ENCODE measurements at places on chromosomes 7 and 10. TPM values are rescaled to one million over a fixed set of nuclear protein-coding genes. Genes with fewer than 3 reads are reported as not detected.

Gene NT5C3A
- total RNA-seq, result 33.3 TPM

GRCh38 chr7:154332811-154333580 is 280.8 kb downstream of the DPP6 start:
- DNase-seq, result no peak
- H3K27ac ChIP-seq, result no peak overlapping the region
- no peaks in the 10 kb centered on the region for H3K36me3 ChIP-seq
- no peaks in the 10 kb centered on the region for H3K4me1 ChIP-seq
- H3K27me3 ChIP-seq, result no peaks in the 10 kb centered on the region

GRCh38 chr10:82288461-82288881 is 413.5 kb downstream of the NRG3 start:
- DNase-seq, result no peak
- no peaks in the 10 kb centered on the region for H3K4me1 ChIP-seq
- H3K36me3 ChIP-seq, result no peaks in the 10 kb centered on the region
- no peak overlapping the region for H3K4me3 ChIP-seq
- no peak overlapping the region for H3K27ac ChIP-seq

- no peak for DNase-seq
- H3K27me3 ChIP-seq, result no peaks in the 10 kb centered on the region
- no peak overlapping the region for H3K27ac ChIP-seq
These were observed 8.7 kb upstream of the TTYH3 start for GRCh38 chr7:2622869-2623697.

DNA sequence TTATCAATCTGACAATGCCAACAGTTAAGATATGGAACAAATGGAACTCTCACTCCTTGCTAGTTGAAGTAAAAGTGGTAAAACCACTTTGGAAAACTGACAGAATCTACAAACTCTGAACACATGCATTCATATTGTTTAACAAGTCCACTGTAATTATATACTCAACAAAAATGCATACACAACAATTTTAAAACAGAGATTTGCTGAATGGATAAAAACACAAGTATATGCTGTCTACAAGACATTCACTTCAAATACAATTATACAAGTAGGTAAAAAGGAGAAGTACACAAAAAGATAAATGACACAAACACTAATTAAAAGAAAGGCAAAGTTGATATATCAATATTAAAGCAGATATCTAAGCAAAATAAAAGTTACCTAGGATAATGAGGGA is 9.2 kb upstream of the WNT2 start:
- H3K27me3 ChIP-seq, result no peaks in the 10 kb centered on the region
- H3K36me3 ChIP-seq, result no peaks in the 10 kb centered on the region
- no peaks in the 10 kb centered on the region for H3K4me1 ChIP-seq

GRCh38 chr10:42830237-42830636 is 47.6 kb downstream of the BMS1 start:
- DNase-seq, result no peak
- no peaks in the 10 kb centered on the region for H3K27me3 ChIP-seq
- no peaks in the 10 kb centered on the region for H3K4me1 ChIP-seq
- H3K36me3 ChIP-seq, result peaks cover 38% of the 10 kb centered on the region
- H3K27ac ChIP-seq, result no peak overlapping the region

Gene CRYGN
- total RNA-seq, result 0.14 TPM

Gene PTPN12
- 11.7 TPM for total RNA-seq

DNA sequence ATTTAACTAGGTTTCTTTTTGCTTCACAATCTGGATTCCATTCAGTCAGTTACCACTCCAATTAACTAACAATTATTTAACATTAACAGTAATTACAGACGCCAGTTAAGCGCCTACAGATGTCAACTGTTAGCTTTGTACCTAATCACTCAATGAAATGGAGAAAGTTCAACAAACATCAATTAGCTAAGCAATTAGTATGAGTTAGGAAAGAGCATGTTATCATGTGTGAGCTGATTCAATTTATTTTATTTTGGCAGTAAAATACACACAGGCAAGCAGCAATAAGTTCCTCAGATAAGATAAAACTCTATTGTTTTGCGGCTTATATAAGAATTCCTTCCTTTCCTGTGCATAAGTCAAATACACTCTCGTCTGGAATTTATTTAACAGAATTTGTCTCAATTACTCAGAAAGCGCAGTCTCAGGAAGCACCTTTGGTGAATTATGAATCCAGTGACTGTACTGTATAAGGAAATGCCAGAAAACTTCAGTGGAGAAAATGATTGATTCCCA is 427.1 kb upstream of the GALNT17 start:
- H3K27me3 ChIP-seq, result no peaks in the 10 kb centered on the region
- no peaks in the 10 kb centered on the region for H3K36me3 ChIP-seq
- no peak for DNase-seq
- no peak overlapping the region for H3K27ac ChIP-seq

GRCh38 chr10:63671317-63671937 is 150.2 kb downstream of the REEP3 start:
- no peak for DNase-seq
- H3K27ac ChIP-seq, result no peak overlapping the region
- H3K4me1 ChIP-seq, result no peaks in the 10 kb centered on the region
- H3K36me3 ChIP-seq, result no peaks in the 10 kb centered on the region

GRCh38 chr7:113128031-113128430 is 9.7 kb upstream of the SMIM30 start:
- H3K4me3 ChIP-seq, result no peak overlapping the region
- H3K27ac ChIP-seq, result no peak overlapping the region
- no peaks in the 10 kb centered on the region for H3K4me1 ChIP-seq
- DNase-seq, result no peak

Gene CLRN3
- not detected for total RNA-seq

DNA sequence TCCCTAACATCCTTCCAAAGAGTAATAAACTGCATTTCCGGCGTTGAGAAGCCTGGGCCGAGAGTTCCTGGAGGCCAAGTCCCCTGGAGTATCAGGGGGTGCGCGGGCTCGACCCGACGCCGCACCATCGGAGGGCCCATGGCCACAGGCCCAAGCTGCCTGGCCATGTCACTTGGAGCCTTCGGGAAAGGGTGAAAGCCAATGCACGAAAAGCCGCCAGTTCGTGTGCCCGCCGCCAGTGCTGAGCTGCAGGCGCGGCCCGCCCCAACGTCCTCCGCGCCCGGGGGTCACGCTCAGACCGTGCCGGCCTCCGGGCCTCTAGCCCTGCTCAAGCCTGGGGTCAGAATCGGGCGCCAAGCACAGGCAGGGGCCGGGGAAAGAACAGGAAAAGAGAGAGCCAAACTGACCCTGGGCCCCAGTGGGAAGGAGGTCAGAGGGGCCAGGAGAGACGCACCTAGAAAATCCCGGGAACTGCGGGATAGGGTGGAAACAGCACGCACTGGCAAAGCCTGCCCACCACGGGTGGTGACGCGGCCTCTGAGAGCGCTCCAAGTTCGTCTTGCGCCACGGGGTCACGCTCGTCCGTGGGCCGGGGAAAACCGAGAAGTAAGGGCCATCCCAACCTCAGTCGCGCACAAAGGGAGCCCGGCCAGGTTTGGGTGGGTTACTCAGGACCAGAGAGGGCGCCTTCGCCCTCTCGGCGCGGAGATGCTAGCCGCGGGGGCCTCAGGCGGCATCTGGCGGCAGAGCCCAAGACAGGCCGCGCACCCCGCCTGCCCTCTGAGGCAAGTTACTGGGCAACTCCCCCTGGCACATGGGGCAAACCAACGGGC is 4.2 kb upstream of the EBF3 start:
- DNase-seq, result no peak
- H3K27me3 ChIP-seq, result peaks cover 66% of the 10 kb centered on the region
- no peak overlapping the region for H3K27ac ChIP-seq
- peaks cover 34% of the 10 kb centered on the region for H3K4me1 ChIP-seq
- no peak overlapping the region for H3K4me3 ChIP-seq
- H3K36me3 ChIP-seq, result no peaks in the 10 kb centered on the region

- peaks cover 19% of the 10 kb centered on the region for H3K4me1 ChIP-seq
- no peaks in the 10 kb centered on the region for H3K36me3 ChIP-seq
- no peak overlapping the region for H3K27ac ChIP-seq
These were observed 1.4 kb upstream of the IL6 start for GRCh38 chr7:22725585-22725984.

- H3K4me3 ChIP-seq, result no peak overlapping the region
- H3K4me1 ChIP-seq, result peaks cover 8% of the 10 kb centered on the region
- no peak overlapping the region for H3K27ac ChIP-seq
- H3K36me3 ChIP-seq, result no peaks in the 10 kb centered on the region
- DNase-seq, result no peak
- H3K27me3 ChIP-seq, result no peaks in the 10 kb centered on the region
These were observed 7.5 kb upstream of the OPTN start for GRCh38 chr10:13092291-13093102.

Gene APBB1IP
- 45.6 TPM for total RNA-seq

Gene PRSS37
- not detected for total RNA-seq

DNA sequence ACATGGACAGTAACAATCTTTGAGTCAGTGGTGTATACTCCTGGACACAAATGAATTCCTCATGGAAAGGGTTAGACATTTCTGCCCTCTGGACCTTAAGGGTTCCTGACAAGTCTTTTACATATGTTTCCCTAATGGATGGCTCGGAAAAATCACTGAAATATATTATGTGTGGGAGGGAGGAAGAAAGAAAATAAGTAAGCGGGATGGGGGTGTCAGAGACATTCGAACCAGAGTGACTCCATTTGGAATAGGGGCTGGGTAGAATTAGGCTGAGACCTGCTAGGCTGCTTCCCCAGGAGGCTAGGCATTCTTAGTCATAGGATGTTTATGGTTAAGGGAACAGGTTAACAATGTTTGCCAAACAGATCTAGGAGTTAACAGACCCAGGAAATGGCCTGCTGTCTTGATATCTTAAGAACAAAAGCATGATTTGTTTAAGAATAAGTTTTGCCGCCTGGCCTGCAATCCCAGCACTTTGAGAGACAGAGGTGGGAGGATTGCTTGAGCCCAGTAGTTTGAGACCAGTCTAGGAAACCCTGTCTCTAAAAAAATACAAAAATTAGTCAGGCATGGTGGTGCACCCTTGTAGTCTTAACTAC is 1241.7 kb downstream of the TYW1 start:
- H3K36me3 ChIP-seq, result no peaks in the 10 kb centered on the region
- H3K4me1 ChIP-seq, result no peaks in the 10 kb centered on the region
- H3K27me3 ChIP-seq, result no peaks in the 10 kb centered on the region

- peaks cover 100% of the 10 kb centered on the region for H3K4me1 ChIP-seq
- peaks cover 8% of the 10 kb centered on the region for H3K36me3 ChIP-seq
- H3K4me3 ChIP-seq, result no peak overlapping the region
These were observed 27.1 kb downstream of the OGDH start for GRCh38 chr7:44633254-44634186.

DNA sequence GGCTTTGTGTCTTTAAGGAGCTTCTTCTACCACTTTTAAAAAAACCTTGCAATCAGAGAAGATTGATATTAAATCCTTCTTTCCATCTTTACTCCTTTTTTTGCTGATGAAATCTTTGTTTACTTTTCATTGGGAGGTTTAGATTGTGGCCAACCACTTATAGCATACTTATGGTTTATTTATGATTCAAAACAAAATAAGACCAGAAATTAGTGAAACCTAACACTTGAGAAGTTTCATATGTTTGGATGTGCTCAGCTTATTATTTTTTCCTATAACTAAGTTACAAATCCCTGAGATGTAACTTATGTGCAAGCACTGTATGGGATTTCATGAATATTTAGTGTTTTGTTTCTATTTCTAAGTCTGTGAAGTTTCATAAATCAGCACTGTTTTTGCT is 13.5 kb upstream of the PRPS1L1 start:
- no peak overlapping the region for H3K4me3 ChIP-seq
- no peak for DNase-seq
- H3K27me3 ChIP-seq, result no peaks in the 10 kb centered on the region

- no peaks in the 10 kb centered on the region for H3K36me3 ChIP-seq
- H3K4me3 ChIP-seq, result no peak overlapping the region
- H3K27me3 ChIP-seq, result no peaks in the 10 kb centered on the region
- H3K4me1 ChIP-seq, result no peaks in the 10 kb centered on the region
These were observed 165.3 kb upstream of the ZMIZ1 start for GRCh38 chr10:78903341-78903940.

Gene SPDYE9
- not detected for total RNA-seq

GRCh38 chr7:70506434-70506833 is 625.5 kb upstream of the GALNT17 start:
- no peaks in the 10 kb centered on the region for H3K36me3 ChIP-seq
- no peak for DNase-seq
- no peaks in the 10 kb centered on the region for H3K4me1 ChIP-seq
- no peaks in the 10 kb centered on the region for H3K27me3 ChIP-seq

GRCh38 chr10:60140651-60141632 is 234.6 kb upstream of the CCDC6 start:
- no peaks in the 10 kb centered on the region for H3K4me1 ChIP-seq
- no peaks in the 10 kb centered on the region for H3K36me3 ChIP-seq
- DNase-seq, result no peak
- H3K4me3 ChIP-seq, result no peak overlapping the region
- no peak overlapping the region for H3K27ac ChIP-seq
- H3K27me3 ChIP-seq, result no peaks in the 10 kb centered on the region

Gene PRTFDC1
- total RNA-seq, result 0.67 TPM

GRCh38 chr7:151251689-151252560 is 3.4 kb upstream of the SMARCD3 start:
- H3K36me3 ChIP-seq, result no peaks in the 10 kb centered on the region
- H3K27ac ChIP-seq, result no peak overlapping the region
- DNase-seq, result no peak

- no peaks in the 10 kb centered on the region for H3K27me3 ChIP-seq
- no peak overlapping the region for H3K4me3 ChIP-seq
- no peak for DNase-seq
These were observed 276.7 kb downstream of the PARD3 start for GRCh38 chr10:34538281-34538829.

GRCh38 chr7:28729281-28729680 is 228.8 kb downstream of the TRIL start:
- H3K27ac ChIP-seq, result no peak overlapping the region

DNA sequence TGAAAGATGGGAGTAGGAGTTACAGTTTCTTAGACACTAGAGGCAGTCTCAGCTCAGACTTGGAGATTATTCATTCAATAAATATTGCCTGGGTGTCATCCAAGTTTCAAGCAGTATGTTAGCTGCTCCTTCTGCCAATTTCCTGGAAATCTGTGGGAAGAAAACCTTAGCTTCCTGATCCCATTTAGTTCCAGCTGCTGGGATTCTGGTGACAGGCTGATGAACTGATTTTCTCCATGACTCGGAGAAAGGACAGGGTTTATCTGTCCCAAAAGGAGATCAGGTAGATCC is 95.8 kb downstream of the CLEC2L start:
- DNase-seq, result no peak
- peaks cover 6% of the 10 kb centered on the region for H3K4me1 ChIP-seq
- H3K27me3 ChIP-seq, result no peaks in the 10 kb centered on the region
- H3K27ac ChIP-seq, result no peak overlapping the region
- H3K36me3 ChIP-seq, result peaks cover 39% of the 10 kb centered on the region
- no peak overlapping the region for H3K4me3 ChIP-seq

Data from CD4-positive, alpha-beta T cell (primary cell).